ENCODE measurements at places on chromosomes 2 and 18. TPM values are rescaled to one million over a fixed set of nuclear protein-coding genes. Genes with fewer than 3 reads are reported as not detected.
A peak's percentile ranks its signal among the peaks of the same experiment; 100 is the strongest.

INO80D gene
- 16.7 TPM for total RNA-seq

IKZF2 gene
- total RNA-seq = 7.1 TPM

CDH19 gene
- total RNA-seq = 0.25 TPM

GRCh38 chr18:39299152-39299551, 1733.6 kb upstream of the CELF4 start:
- no peak for DNase-seq

GRCh38 chr2:235365743-235366142, 128.1 kb upstream of the AGAP1 start:
- DNase-seq = no peak

DNA sequence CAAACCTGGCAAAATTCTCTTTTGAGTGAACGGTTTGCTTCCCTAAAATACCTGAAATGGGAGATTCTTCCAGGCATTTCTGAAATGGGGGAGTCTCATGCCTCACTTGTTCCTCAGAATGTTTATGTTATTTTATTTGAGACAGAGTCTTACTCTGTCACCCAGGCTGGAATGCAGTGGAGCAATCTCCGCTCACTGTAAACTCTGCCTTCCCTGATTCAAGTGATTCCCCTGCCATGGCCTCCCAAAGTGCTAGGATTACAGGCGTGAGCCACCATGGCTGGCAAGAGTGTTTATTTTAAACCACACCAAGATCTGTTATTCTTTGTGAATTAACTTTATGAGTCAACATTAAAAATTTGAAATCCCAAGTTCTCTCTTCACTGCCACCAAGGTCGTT, 6.4 kb upstream of the FHL2 start:
- DNase-seq = no peak

DNA sequence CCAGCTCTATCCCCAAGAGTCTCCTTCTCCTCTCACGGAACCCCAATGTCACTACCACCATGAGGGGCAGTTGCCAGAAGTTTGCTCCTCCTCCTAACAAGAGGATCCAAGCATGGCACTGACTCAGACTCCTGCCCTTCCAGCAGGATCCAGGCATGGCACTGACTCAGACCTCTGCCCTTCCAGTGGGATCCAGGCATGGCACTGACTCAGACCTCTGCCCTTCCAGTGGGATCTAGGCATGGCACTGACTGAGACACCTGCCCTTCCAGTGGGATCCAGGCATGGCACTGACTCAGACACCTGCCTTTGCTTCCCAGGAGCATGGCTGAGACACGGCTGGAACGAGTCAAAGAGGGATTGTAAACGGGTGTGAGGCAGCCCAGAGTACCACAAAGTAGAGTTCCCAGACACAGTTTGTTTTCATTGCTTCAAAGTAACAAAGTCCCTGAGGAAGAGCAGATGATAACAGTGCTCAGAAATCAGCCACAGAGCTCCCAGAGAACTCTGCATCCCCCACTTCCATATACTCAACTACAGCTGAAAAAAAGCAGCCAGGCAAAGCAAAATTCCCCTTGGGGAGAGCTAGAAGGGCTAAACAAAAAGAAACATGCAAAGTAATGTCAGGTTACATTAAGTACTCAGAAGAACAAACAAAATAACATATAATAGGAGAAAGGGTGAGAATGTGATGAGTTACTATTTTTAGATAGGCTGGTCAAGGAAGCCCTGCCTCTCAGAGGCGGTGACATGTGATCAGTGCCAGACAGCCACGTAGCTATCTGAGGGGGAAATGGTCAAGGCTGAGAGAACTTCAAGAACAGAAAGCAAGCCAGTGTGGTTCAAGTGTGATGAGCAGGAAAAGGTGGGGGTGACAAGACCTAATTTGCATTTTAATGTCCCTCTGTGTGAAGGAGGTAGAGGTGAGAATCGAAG, 3.0 kb downstream of the BUB1 start:
- DNase-seq = no peak

GAREM1 gene
- 13.9 TPM for total RNA-seq

DNAJC5G gene
- not detected for total RNA-seq

- DNase-seq = no peak
Observed at GRCh38 chr2:101435001-101435862, 39.7 kb downstream of the RFX8 start.

DNA sequence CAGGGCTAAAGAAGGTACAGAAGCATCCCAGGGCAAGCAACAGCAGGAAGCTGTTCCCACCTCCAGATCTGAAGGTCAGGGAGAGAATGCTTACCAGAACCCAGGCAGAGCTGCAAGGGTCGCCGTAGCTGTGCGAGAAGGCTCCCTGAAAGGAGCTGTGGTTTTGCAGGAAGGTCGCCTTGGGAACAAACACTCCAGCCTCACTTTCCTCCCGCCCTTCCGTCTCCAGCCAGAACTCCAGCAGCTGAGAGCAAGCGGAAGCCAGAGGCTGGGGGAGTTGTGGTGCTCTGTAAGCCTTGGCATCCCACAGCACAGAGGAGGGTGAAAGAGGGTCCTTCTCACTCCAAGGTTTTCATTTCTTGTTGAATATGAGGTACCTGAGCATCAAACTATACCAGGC, 18.3 kb upstream of the ICOS start:
- no peak for DNase-seq

- no peak for DNase-seq
Observed at GRCh38 chr18:79899609-79900445, 51.6 kb downstream of the SLC66A2 start.

- DNase-seq = no peak
Observed at GRCh38 chr2:66113988-66114625, 320.8 kb upstream of the MEIS1 start.

GRCh38 chr18:6718267-6718666, 11.2 kb upstream of the ARHGAP28 start:
- DNase-seq = no peak

- no peak for DNase-seq
Observed at GRCh38 chr2:56648802-56649201, 465.0 kb downstream of the CCDC85A start.

DNA sequence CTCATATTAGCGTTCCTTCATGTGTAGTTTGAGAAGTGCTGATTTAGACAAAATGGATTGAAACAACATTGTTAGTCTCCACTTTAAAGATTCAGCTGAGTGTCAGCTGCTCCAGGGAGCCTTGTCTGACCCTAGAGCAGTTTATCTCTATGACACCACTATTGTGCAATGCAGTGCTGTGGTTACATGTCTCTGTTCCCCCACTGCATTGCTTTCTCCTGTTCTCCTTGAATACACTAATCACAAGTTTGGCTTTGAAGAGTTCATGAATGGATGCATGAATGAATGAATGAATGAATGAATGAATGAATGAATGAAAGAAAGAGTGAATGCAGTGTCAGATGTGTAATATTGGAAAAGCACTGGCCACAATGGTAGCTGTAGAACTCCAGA, 38.3 kb downstream of the GCG start:
- DNase-seq = peak; percentile 41

RGPD8 gene
- total RNA-seq = 3.8 TPM

LRRTM1 gene
- total RNA-seq = not detected

DNA sequence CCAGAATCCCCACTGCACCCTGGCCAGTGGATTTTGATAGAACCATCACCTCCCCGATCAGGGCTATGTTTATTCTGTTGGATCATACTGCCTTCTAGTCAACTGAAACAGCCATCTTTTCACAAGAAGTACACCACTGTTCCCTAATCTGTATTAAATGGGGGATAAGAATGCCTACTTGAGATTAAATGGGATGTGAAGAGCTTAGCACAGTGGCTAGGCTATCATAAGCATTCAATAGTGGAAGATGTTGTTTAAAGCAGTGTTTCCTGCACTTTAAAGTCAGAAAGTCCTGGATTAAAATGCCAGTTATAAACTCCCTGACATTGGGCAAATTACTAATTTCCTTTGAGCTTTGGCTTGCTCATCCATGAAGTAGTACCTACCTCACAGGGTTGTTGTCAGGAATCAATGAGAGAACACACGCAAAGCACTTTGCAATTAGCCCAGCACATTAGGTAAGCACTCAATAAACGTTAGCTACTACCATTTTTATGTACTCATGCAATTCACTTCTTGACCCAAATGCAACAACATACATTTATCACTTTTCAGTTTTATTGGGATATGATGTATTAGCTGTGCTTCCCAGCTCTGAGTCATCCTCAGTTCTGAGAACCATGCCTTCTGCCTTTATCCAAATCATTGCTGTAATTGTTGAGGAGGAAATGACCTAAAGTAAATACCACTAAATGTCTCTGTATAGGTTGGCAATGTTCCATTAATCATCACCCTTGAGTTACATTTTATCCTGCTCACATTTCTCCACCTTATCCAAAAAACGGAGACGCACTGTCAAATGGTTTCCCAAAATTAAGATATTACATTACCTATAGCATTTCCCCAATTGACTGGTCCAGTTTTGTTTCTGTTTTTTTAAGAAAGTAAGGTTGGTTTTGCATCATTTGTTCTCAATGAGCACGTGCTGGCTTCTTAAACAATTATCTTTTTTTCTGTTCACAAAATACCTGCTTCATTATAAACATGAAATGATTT, 2.1 kb downstream of the TMEM247 start:
- DNase-seq = no peak

- DNase-seq = no peak
Observed at GRCh38 chr2:219087848-219088247, 27.1 kb upstream of the IHH start.

COBLL1 gene
- total RNA-seq = 1.9 TPM

GRCh38 chr2:240209493-240209892, 69.0 kb upstream of the OTOS start:
- DNase-seq = no peak

GRCh38 chr2:182298456-182298855, 128.4 kb downstream of the PDE1A start:
- no peak for DNase-seq

- DNase-seq = no peak
Observed at GRCh38 chr2:38701542-38701941, 35.6 kb downstream of the GALM start.

DNA sequence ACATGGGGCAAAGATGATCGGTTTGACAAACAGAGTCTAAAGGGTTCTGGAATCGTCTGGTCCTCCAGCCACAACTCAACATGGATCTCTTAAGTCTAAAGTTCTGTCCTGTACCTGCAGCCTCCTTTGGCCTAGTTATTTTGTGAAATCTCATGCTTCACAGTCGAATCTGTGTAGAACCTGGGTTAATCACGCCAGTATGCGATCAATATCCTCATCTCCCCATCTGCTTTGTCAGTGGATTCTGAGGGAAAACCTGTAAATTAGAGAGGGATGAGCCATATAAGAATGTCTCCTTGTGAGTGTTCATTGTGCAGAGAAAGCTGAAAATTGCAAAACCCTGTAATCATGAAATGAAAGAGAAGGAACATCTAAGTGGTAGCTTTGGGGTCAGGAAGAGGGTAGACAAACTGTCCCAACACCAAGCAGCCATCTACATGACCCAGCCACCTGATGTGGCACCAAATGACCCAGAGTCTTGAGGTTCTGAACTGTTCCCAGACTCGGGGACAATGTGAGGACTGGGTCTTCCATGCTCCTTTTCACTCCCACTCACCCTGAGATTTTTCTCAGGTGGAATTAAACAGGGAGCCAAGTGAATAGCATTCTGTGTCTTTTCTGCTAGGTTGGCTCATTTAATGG, 175.6 kb downstream of the ALPK2 start:
- DNase-seq = no peak

TBC1D8 gene
- 103 TPM for total RNA-seq

RAB6C gene
- not detected for total RNA-seq

DNA sequence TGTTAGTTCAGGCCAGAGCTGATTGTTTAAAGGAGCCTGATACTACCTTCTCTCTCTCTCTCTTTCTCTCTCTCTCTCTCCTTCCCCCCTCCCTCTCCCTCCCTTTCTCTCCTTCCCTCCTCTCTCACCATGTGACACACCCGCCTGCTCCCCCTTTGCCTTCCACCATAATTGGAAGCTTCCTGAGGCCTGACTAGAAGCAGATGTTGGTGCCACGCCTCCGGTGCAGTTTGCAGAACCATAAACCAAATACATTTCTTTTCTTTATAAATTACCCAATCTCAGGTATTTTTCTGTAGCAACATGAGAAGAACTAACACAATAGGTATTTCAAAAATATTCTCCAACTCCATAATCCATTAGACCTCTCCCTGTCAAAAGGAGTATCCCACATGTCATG, 62.4 kb downstream of the ANKRD62 start:
- DNase-seq = no peak

MAP3K19 gene
- not detected for total RNA-seq

CYP26B1 gene
- 2.0 TPM for total RNA-seq

DNA sequence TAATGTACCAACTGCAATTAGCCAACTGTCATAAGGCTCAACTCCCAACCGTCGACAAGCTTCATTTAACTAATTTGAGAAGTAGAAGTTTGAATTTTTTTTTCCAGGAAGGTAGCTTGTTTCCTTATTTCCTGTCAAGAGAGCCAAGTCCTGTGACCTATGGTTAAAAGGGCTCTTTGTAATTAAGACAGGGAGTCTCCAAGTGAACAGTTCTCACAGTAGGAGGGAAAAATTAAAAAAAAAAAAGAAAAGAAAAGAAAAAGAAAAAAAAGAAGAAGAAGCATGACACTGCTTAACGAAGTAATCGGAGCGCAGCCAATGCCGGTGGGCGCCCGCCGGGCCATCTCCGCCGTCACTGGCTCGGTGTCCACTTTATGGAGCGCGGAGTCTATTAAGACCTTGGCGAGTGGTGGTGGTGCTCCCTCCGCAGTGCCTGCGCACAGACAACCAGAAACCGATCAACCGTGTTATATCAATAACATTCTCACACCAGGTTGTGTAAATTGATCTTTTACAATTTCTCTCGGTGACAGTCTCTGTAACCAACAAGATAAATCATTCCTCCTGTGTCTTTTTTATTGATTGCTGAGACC, 197.2 kb upstream of the POU3F3 start:
- DNase-seq = no peak

FTCDNL1 gene
- total RNA-seq = 7.9 TPM

CMPK2 gene
- 2.1 TPM for total RNA-seq

DNA sequence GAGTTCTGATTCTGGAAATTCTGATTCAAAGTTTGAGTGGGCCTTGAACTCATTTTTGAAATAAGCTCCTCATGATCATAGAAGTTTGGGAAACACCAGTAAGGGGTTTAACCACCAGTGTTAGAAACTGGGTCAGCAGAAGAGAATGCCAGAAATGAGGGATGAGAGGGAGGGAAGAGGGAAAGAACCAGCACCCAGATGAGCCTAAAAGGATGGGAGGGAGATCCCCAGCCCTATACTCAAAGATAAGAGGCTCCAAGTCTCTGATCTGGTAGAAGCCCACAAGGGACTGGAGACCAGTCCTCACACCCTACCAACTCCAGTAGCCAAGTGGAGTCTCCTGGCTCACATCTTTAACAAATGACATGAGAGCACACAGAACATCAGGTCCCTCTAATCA, 305.0 kb upstream of the NRP2 start:
- no peak for DNase-seq
